ENCODE measurements at places on chromosomes 12 and 14.

- DNase-seq: no peak
Observed at GRCh38 chr12:122082621-122083356, 4.2 kb downstream of the MLXIP start.

- no peak for DNase-seq
Observed at GRCh38 chr12:93978553-93978952, 169.8 kb upstream of the PLXNC1 start.

- no peak for DNase-seq
Observed at GRCh38 chr14:50979941-50980850, 35.9 kb upstream of the PYGL start.

GRCh38 chr14:50774542-50775267, 56.3 kb downstream of the NIN start:
- no peak for DNase-seq

GRCh38 chr12:90024262-90024661, 315.6 kb upstream of the ATP2B1 start:
- no peak for DNase-seq

DNA sequence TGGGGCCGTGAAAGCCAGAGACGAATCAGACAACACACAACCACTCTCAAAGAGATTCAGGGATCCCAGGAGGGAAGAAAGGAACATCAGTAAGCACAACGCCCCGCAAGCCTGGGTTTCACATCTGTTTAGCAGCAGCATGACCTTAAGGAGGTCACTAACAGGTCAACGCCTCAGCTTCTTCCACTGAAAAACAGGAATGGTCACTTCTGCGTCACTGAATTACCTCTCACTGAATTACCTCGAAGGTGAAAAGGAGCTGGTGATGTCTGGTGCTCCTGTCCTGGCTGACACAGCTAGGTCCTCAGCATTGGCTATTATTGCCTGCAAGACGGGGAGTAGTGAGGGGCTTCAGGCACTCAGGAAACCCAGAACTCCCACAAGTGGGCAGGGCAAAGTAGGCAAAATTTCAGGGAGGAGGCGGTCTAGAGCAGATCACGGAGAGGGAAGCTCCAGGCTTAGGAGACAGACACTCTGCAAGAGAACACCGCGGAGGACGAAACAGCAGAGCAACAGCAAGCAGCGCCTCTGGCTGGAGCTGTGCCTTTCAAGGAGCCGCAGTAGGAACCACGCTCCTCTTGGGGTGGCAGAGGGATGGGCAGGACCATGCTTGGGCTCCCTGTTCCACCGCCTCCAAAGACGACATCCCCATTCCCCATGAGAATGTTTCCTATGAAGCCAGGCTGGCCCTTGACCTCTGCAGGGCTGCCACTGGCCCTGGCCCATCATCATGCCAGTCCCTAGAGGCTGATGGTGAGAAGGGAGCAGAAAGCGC, 108.4 kb downstream of the SINHCAF start:
- no peak for DNase-seq

DNA sequence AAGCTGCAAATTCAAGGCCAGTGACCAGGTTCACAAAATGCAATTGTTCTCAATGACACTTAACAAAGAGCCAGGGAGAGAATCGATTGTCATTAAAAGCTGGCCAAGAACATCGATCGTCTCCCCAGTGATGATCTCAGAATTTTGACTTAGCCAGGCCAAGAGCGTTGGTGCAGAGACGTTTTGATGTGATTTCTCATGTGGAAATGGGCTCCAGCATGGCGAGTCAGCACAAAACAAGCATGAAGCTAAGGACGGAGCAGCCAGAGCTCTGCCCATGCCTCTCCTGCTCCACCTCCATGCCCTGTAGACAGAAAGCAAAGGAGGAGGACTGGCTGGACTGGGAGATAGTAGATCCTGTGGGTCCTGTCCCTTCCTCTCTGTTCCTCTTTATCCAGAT, 270.8 kb downstream of the FOXN3 start:
- no peak for DNase-seq

- no peak for DNase-seq
Observed at GRCh38 chr14:38134416-38135030, 73.2 kb upstream of the SSTR1 start.

DNA sequence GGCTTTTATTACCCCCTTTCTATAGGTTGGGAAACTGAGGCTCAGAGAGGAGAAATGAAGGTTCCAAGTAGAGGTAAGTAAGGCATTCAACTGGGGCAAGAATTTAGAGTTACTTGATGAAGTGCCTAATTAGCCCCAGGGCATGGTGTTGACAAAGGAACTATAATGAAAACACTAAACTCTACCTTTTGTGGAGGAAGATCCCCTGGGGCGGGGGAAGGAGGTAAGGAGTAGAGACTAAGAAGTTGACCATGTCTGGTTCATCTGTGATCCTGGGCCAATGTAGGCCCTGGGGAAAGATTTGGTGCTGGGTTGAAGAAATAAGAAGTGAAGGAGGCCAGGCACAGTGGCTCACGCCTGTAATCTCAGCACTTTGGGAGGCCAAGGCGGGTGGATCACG, 16.2 kb upstream of the COX6A1 start:
- DNase-seq: no peak

- DNase-seq: no peak
Observed at GRCh38 chr14:39320318-39320717, 86.6 kb downstream of the MIA2 start.

GRCh38 chr14:106268013-106268727, 741.8 kb downstream of the TMEM121 start:
- DNase-seq: no peak

GRCh38 chr12:56336361-56337167, 2.1 kb upstream of the IL23A start:
- DNase-seq: no peak

- DNase-seq: no peak
Observed at GRCh38 chr14:89171168-89171567, 245.9 kb downstream of the FOXN3 start.

DNA sequence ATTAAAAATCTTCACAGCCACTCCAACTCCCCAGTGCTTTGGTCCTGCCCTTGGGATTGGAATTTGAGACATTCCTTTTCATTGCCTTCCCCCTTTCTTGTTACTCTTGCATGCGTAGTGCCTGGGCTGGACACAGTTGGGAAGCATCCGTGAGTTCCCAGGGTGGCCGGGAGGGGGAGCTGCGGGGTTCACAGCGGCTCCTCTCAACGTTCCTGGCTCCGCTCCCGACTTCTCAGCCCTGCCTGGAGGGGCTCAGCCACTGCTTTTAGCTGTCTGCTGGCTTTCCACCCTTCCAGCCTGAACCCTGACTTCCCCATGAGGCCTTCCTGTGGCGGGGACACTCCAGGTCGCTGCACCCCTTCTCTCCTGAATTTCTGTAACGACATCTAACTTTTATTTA, 3.2 kb downstream of the TEX52 start:
- no peak for DNase-seq

GRCh38 chr14:84420221-84420620, 1109.7 kb upstream of the FLRT2 start:
- DNase-seq: no peak

DNA sequence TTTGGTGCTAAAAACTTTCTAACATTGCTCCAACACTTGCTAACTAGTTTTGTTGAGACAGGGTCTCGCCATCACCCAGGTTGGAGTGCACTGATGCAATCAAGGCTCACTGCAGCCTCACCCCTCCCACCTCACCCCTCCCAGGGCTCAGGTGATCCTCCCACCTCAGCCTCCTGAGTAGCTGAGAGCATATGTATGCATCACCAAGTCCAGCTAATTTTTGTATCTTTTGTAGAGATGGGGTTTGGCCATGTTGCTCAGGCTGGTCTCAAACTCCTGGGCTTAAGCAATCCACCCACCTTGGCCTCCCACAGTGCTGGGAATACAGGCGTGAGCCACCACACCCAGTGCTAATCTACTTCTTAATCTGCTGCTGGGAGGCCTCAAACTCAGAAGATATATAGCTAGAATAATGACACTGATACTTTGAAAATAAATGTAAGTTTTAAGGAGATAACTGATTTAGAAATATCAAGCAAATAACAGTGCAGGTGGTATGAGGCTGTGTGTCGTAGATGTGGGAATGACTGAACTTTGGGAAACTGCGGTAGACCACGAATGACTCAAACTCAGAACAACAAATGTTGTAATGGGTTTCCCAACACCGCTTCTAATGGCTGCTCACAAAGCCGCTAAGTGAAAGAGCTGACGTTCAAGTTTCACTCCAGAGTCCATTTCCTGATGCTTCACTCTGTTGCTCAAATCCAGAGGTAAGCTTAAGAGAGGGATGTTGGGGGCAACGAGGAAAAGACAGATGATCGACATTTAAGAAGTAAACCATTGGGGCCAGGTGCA, 10.0 kb downstream of the TMCC3 start:
- DNase-seq: no peak

DNA sequence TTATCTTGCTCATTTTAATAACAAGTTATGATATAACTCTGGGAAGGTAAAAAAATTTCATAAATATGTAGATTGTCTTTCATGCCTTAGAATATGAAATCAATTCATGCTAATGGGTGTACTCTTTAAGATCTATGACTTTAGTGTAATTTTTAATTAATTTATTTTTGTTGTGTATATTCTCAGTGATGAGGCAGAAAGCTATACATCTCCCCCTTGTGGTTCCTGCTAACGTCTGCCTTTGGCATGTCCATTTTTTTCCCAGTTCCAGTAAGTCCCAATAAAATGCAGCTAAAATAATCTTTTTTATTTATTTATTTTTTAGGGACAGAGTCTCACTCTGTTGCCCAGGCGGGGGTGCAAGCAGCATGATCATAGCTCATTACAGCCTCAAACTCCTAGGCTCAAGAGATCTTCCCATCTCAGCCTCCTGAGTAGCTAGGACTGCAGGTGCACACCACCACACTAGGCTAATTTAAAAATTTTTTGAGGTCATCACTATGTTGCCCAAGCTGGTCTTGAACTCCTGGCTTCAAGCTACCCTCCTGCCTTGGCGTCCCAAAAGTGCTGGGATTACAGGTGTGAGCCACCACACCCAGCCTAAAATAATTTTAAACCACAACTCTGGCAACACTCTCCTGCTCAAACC, 3.3 kb upstream of the CHURC1 start:
- DNase-seq: no peak

DNA sequence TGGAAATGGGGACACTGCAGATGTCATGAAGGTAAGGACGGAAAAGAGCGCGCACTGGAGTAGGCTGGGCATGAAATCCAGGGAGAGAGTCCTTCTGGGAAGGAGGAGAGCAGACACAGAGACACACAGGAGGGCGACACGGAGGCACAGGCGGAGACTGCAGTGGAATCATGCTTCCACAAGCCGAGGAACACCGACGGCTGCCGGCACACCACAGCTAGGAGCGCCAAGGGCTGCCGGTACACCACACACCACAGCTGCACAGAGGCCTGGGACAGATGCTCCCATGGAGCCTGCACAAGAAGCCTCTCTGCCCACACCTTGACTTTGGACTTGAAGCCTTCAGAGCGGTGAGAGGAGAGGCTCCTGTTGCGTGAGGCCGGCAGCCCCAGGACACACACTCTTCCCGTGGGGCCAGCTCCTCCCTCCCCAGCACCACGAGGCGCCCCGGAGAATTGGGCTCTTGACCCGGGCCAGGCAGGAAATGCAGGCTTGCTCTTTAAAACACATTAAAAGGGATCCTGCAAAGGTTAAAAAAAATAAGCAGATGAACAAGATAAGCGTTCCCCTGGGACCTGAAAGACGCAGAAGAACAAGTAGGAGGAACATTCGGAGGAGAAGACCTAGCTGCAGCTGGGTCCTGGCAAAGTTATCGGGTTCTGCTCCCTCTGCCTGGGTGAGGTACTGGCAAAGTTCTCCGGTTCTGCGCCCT, 28.3 kb upstream of the FZD10 start:
- DNase-seq: no peak

- DNase-seq: no peak
Observed at GRCh38 chr12:26723379-26724308, 109.3 kb downstream of the ITPR2 start.

DNA sequence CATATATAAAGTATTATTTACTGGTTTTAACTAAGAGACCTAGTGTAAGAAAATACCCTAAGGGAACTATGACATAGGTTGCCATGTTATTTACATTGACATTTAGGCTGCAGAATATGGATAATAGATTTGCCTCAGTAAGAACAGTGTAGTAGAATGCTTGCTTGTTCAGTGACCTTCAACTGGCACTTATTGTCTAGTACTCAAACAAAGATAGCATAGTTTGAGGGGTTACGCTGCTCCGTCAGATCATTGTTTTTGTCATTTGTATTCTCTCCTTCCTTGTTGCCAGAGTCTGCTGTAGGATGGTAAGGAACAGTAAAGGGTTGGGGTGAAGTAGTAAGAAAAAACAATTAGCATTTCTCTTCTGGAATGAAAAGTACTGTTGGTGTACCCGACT, 33.2 kb downstream of the TOGARAM1 start:
- no peak for DNase-seq

GRCh38 chr12:12331244-12331771, 18.7 kb downstream of the MANSC1 start:
- DNase-seq: no peak

DNA sequence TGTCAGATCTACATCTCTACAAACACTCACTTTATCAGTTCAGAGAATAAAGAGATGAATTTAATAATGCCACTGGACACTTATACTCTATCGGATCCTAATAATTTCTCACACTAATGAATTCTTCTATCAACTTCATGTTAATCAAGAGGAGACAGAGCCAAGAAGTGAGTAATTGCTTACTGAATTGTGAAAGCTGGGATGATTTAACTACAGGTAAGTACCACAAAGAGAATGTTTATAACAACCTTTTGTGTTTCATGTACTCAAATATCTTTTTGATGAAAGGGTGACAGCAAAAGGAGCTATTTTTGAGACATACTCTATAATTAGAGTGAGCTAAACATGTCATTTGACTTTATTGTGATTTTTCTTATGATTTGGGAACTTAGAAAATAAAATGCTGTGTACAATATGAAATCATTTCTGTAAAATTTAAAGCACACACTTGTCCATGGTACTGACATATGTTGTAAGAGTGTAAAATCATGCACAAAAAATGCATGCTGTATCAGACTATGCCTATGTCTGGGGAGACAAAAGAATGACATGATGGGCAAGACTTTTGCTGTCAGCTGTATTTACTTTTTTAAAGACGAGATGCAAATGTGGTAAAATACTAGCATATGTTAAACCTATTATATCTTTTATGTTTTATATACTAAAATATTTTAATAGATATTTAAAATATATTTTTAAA, 361.2 kb downstream of the CCER1 start:
- no peak for DNase-seq

GRCh38 chr12:65814038-65814437, 10.2 kb upstream of the HMGA2 start:
- no peak for DNase-seq

DNA sequence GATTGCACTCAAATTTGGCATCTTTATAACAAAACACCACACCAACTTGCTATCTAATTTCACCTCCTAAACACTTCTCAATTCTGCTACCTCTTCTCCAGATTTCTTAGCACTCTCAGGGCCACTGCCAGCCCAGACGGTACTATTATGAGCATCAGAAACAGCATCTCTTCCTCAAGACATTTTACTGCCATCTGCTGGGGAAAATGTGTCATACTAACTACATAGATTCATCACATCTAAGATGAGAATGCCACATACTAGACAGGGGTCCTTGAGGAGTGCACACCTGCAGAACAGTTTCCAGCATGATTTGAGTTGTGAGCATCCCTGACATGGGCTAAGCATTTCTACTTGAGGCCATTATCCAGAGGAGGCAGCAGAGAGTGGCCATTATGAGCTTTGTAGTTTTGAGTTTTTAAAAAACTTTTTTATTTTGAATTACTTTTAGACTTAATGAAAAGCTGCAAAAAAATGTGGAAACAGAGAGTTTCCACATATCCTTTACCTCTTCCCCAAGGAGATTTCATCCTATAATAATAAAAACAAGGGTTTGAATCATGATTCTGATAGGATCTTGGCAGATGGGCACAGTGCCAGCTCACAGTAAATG, 15.1 kb upstream of the GRIP1 start:
- no peak for DNase-seq
